ENCODE measurements at places on chromosomes 4 and X. TPM values are rescaled to one million over a fixed set of nuclear protein-coding genes. Genes with fewer than 3 reads are reported as not detected.

The KCTD8 gene
- not detected for polyA plus RNA-seq

The LRIT3 gene
- polyA plus RNA-seq, result not detected

The NKAP gene
- 4.2 TPM for polyA plus RNA-seq

- DNase-seq, result no peak
These were observed 93.6 kb downstream of the SLC34A2 start for GRCh38 chr4:25749150-25749794.

DNA sequence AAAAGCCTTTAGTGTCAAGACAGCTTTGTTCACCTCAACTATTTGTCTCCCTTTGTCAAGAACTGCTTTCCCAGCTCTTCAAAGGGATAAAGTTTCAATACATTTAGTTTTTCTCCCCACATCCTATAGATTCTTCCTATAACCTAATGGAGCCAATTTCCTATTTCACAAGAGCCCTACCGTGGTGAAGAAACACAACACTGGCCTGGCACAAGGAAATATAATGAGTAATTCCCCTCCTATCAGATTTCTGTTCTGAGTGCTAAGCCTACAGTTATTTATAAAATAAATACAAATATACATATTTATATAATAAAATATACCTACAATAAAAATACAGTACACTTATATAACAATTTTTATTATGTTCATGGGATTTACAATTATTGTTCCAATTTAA is 89.9 kb downstream of the SHISA3 start:
- no peak for DNase-seq

GRCh38 chrX:101051153-101051548 is 760 bp downstream of the TRMT2B start:
- no peak for DNase-seq

DNA sequence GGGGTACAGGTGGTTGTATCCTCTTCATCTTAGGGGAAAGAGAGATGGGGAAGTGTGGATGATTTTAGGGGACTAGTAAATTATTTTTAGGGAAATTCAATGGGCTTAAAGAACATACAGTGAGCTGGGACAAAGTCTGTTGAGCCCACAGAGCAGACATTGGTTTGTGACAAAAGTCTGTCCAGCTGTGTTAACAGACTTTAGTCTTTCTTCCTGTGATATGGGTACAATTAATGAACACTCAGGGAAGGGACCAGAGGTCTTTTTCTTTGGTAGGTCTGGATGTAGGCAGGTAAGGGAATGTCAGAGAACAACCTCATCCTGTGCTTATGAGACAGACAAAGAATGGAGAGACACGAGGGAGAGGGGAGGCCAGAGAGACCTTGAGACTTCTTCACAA is 2.0 kb downstream of the CLRN2 start:
- DNase-seq, result no peak
